MCF 10A (cell line): ENCODE measurements at places on chromosomes 4 and X. TPM values are rescaled to one million over a fixed set of nuclear protein-coding genes. Genes with fewer than 3 reads are reported as not detected.

DNA sequence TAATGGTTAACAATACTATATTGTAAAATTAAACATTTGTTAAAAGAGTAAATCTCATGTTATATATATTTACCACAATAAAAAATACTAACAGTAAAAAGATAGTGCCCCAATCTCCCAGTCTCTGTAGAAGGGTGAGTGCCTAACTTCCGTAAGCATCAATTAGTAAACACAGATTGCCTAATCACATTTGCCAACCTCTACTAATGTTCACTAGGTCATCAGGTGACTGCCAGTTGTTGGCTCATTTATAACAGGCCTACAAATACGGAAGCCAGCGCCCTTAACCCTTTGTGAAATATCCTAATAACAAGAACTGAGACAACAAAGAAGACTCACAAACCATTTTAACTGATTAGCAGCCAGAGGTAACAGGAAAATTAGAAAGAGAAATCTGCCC is 345.1 kb downstream of the INPP4B start:
- DNase-seq, result no peak

- DNase-seq, result no peak
These were observed 93.8 kb downstream of the HDAC8 start for GRCh38 chrX:72478853-72479252.

- DNase-seq, result no peak
These were observed 30.2 kb downstream of the NEK1 start for GRCh38 chr4:169582203-169582602.

The HTRA3 gene
- not detected in 2 replicates for total RNA-seq
